WERI-Rb-1 (cell line): ENCODE measurements at places on chromosomes 16 and 17.

DNA sequence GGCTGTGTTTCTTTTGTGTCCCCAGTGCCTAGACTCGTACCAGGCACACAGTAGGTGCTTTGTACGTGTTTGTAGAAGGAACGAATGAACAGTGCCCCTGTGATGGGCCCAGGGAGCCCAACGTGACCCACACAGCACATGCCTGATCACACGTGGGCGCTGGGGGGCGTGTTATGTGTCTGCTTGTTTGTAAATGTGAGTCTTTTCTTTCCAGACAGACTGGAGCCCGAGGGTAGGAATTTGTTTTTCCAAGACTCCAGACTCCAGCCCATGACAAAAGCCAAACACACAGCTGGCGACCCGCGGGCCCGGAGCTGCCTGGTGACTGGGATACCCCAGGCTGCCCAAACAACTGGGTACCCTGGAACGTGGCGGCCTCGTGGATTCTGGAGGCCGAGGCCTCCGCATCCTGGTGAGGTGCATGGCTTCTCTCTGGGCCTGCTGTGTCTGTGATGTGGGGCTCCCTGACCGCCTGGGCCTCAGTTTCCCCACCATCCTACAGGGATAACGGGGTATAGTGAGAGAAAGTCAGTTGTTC is 14.9 kb upstream of the CBFA2T3 start:
- DNase-seq: no peak

DNA sequence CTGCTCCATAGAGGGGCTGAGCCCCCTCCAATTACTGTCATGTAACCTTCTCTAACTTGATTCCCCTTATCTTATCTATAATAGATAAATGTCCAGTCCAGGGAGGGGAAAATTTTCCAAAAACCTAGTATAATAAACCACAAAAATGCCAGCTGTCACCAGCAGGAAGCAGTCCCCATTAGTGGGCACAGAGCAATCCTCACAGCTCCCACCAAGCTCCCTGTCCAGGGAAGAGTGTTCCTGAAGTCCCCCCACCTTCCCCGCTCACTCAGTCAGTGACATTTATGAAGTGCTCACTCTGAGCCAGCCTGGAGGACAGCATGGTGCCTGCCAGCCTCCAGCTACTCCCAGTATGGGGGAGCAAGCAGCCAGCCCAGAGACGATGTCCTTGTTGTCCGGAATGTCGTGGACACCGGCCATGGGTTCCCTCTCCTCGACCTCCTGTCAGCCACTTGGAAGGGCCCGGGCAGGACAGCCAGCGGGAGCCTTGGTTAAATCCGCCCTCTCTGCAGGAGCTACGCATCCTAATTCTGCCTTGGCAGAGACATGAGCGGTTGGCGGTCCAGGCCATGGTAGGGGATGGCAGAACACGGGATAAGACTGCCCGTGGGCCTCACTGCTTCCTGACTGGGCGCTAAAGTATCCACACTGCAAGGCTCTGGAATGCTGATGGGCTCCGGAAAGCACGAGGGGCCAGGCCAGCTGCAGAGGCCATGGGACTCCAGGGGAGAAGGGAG is 102.0 kb upstream of the CDH5 start:
- no peak for DNase-seq

DNA sequence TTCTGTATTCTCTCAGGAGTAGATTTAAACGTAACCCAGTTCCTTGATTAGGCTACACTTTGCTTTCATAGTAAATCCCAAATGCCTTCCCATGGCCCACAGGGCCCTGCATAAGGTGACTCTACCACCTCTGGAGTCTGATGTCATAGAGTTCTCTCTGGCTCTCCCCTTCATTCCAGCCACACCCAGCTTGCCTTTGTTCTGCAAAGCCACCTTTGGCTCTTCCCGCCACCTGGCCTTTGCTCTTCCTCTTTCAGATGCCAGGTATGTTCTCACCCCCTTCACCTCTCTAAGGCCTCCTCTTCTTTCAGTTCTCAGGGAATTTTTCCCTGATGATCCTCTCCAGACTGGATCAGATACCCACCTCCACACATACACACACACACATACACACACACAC is 141.3 kb upstream of the HSBP1 start:
- no peak for DNase-seq

DNA sequence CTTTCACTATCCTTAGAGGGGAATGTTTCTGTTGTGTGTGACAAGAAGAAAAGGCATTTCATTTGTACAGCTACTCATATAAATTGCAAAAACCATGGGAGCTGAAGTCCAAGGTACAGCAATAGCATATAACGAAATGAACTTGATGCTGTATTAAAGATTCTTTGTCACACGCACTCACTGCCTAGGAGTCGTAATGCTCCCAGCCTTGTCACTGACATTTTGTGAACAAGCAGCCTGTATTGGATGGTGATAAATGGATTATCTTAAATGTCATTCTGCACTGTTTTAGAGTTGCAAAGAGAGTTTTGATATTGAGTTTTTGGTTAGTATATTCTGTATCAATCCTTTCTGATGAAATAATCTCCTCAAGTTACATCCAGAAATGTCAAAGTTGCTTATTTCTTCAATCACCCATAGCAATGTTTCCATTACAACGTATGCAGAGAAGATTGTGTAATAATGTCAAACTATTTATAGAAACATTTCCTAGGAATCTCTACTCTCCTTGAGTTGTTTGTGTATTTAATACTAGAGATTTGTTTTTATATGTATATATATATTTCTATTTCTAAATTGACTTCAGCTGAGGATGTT is 270.6 kb downstream of the FTO start:
- DNase-seq: no peak

GRCh38 chr17:72408641-72409040 is 287.8 kb downstream of the SOX9 start:
- DNase-seq: no peak

DNA sequence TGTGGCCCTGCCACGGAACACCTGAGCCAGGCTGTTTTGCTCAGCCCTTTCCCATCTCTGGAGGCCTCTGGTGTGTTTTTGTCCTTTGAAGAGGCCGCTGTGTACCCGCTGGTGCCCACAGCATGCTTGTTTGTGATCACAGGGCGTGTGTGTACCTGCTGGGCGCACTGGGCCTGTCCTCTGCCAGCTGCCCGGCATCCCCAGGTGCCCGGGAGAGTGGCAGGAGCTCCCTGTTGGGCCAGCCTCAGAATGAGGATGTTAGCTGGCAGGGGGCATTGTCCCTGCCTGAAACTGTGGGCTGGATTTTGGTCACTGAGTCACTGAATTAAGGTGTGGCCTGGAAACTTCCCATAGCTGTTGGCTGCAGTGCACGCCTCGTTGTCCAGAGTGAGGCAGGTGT is 31.1 kb downstream of the BAIAP2 start:
- no peak for DNase-seq

DNA sequence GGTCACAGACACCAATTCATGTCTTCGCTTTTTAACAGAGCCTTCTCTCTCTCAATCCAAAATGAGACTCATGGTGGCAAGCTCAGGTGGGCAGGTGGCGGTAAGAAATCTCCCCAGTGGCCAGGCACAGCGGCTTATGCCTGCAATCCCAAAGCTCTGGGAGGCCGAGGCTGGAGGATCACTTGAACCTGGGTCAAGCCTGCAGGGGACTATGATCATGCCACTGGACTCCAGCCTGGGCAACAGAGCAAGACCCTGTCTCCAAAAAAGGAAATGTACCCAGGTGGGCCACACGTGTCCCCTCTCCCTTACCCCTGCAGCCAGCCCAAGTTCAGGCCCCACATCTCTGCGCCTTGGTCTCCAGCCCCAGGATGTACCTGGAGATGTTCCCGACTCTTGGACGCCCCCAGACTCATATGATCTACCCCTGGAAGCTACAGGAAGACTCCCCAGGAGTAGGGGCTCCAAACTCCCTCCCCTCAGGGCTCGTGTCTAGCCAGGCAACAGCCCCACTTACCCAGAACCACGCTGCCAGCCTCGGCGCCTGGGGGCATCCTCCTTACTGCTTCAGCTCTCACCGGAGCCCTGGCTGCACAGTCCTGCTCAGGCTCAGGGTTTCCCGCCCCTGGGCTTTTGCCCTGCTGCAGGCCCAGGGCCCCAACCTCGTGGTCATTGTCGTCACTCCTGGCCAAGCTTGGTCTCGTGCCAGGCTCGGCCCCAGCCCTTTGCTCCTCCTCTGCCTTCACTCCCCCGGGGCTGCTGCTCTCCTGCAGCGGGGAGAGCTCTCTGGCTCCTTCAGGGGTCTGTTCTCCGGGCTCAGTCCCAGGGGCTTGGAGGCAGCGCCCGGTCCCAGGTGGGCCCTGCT is 16.2 kb downstream of the MYLK3 start:
- no peak for DNase-seq

- no peak for DNase-seq
These were observed 9.5 kb downstream of the IRF8 start for GRCh38 chr16:85908444-85908843.

GRCh38 chr17:54452666-54453348 is 447.8 kb upstream of the TOM1L1 start:
- DNase-seq: no peak

DNA sequence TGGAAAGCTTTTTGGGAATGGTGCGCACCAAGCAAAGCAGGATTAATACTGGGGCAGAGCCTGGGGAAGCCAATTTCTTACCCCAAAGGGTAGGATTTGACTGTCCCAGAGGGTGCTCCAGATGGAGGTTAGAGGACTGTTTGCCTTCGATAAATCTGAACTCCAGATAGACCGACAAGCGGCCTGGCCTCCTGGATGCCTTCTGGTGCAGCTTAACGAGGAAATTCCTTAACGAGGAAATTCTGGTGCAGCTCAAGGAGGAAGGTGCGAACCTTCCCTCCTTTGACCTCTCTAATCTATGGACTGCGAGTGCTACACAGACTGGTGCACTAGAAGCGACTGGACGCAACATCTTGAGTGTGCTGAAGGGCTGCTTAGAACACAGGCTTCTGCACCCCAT is 6.5 kb downstream of the CALB2 start:
- DNase-seq: peak; percentile 54

DNA sequence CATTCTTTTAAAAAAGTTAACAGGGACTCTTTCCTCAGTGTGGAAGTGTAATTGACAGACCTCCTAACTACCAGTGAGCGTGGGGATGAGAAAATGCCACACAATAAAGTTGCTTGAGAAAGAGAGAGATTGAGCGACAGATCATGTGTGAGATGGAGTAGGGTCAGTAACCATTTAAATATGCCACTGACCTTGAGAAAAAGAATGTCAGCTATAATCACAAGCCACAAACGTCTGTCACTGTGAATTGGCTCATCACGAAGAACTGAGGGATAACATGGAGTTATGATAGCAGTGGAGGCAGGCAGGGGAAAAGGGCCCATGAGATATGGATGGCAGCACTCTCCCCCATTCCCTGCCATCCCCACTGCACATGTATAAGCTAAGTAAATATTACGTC is 253.9 kb downstream of the SLC39A11 start:
- no peak for DNase-seq

DNA sequence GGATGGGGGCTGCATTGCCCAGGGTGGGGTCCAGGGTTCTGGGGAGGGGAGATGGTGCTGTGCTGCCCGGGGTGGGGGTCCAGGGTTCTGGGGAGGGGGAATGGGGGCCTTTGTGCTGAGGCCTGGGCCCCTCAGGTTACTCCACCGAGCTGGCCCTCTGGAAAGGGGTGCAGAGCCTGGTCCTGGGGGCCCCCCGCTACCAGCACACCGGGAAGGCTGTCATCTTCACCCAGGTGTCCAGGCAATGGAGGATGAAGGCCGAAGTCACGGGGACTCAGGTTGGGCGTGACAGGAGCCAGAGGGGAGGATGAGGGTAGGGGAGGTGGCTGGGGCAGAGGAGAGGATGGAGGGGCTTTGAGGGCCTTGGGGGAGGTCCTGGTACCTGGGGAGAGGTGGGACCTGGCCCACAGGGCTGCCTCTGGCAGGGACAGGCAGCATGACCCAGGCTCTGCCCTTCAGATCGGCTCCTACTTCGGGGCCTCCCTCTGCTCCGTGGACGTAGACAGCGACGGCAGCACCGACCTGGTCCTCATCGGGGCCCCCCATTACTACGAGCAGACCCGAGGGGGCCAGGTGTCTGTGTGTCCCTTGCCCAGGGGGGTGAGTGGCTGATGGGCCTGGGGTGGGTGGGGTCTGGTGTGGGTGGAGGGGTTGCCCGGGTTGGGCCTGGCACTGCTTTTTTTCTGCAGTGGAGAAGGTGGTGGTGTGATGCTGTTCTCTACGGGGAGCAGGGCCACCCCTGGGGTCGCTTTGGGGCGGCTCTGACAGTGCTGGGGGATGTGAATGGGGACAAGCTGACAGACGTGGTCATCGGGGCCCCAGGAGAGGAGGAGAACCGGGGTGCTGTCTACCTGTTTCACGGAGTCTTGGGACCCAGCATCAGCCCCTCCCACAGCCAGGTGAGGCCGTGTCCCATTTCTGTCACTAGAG is 7.8 kb downstream of the ITGAX start:
- no peak for DNase-seq

DNA sequence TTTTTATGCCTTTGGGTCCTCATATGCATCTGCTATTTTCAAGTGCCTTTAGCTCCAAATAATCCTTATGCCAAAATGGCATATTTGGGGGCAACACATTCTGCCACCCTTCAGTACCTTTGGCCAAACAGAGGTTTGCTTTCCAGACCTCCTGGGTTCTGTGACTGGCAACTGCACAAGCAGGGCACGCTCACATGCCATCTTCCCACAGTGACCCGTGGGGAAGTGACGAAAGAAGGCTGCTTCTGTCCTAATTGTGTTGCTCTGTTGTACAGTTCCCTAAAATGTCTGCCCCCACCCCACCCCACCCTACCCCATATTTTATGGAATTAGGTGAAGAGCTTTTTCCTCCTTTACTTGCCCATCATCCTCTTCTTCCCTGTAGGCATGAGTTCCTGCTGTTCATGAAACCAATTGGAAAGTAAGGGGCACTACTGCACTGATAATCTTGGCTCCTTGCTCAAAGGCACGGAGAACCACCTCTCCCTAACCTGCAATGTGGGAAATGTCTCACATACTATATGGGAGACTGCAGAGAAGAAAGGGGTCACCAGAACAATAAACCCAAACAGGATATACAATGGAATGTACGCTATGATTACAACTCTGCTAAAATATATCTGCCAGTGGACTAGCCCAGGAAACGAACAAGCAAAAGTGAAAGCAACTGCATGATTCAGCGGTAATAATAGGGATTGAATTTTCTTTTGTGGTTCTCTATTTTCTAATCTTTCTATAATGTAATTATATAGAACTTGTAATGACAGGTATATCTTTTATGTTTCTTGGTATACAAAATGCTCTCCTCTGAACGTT is 3.3 kb upstream of the SLFN12L start:
- DNase-seq: no peak

DNA sequence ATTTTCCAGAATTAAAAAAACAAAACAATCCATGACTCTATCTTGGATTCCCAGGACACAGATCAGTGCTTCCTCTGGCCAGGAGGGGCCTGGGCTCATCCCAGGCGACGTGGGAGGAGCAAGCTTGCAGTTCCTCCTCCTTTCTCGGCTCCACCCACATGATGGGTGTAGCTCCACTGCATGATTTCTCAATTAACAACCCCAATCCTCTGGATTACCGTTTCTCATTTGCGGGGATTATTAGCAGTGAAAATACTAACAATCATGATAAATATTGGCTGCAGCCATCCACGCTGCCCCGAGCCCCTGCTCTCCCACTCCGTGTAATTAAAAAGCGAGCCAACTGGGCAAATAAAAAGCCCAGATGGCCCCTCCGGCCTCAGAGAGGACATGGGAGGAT is 46.4 kb upstream of the SDK2 start:
- DNase-seq: peak; percentile 42

GRCh38 chr17:61188081-61188480 is 211.6 kb upstream of the TBX2 start:
- DNase-seq: no peak

- no peak for DNase-seq
These were observed 26.6 kb downstream of the LCMT1 start for GRCh38 chr16:25138130-25138529.
